ENCODE measurements at places on chromosomes 12 and 14.

- peak; percentile 73 for DNase-seq
Observed at GRCh38 chr14:33839193-33840076, 111.4 kb downstream of the EGLN3 start.

GRCh38 chr12:71159264-71159663, 1.5 kb upstream of the TSPAN8 start:
- peak; percentile 69 for DNase-seq

GRCh38 chr14:39912192-39913100, 480.2 kb upstream of the FBXO33 start:
- DNase-seq, result no peak

DNA sequence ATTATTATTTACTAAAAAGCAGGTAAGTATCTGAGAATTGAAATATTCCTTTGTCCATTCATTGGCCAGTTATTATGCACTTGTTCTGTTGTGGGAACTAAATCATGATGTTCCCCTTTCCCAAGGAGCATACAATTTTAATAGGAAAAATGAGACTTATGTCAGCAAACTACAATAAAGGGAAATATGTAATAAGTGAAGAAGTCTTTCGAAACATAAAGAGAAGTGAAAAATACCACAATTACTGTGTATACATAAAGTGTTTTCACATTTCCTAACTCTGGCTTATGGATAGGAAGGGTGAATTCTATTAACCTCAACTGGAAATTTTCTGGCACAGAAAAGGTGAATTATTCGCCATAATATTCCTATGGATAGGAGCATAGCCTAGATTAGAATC, 78.4 kb upstream of the DNM1L start:
- no peak for DNase-seq

GRCh38 chr12:106434526-106434925, 77.0 kb downstream of the POLR3B start:
- no peak for DNase-seq

GRCh38 chr12:105761075-105761474, 377.7 kb downstream of the NUAK1 start:
- DNase-seq, result no peak

DNA sequence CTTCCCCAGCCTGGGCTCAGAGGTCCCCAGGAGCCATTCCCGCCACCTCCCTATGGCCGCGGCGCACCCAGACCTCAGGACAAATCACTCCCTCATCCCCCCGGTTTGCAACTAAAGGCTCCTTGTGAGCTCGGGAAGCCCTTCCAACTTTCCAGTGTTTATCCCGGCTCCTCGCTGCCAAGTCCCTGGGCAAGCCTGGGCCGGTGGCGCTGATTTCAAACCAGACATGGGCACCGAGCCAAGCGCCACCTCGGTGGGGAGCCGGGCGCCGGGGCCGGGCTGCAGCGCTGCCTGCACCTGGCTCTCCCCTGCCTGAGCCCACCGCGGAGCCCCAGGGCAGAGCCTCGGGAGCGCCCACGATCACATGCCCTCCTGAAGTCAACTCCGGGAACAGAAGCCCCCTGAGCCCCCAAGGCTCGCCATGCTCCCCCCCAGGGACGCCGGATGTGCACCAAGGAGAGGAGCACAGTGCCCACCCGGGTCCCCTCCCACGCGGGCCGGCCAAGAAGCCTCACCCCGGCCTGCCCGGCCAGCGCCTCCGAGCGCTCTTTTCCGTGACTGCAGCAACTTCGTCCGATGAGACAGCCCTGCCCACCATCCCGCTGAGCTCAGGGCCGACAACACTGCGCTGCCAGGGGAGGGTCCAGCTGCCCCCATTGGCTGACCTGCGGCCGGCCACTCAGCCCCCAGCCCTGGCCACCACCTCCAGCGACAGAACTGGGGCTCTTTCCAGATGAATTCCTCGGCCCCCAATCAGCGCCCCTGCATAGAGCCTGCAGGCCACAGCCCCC, 50.0 kb downstream of the NCOR2 start:
- peak; percentile 82 for DNase-seq

- no peak for DNase-seq
Observed at GRCh38 chr14:104926619-104927431, 2.1 kb downstream of the PLD4 start.

GRCh38 chr14:39006721-39007410, 96.2 kb downstream of the SEC23A start:
- DNase-seq, result no peak

DNA sequence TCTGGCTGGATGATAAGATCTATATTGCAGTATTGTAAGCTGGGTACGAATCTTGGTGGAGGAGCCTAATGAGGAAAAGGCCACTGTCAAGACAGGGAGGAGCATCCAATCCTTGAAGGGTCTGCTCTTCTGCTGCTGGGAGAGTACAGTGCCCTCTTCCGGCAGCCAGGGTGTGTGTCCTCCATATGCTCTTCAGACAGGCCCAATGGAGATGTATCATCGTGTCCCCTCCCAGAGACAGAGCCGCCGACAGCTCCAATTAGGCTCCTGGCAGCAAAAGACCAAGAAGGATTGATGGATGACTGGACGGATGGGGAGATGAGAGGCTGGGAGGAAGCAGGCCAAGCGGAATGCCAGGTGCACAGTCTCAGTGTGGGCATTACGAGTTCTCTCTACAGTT, 51.6 kb upstream of the PIWIL1 start:
- DNase-seq, result peak; percentile 23

- DNase-seq, result peak; percentile 20
Observed at GRCh38 chr14:64812412-64812811, 67.3 kb downstream of the SPTB start.

Measured in NCI-H1092 treated with DMSO at 0.1 percent for 48 hours (cell line).